Putamen (tissue), 1 donor: ENCODE measurements at places on chromosomes 12 and 14.

GRCh38 chr14:29722831-29723230 lies 204.8 kb downstream of the PRKD1 start:
- no peak for DNase-seq

- DNase-seq = no peak
These were observed 283.5 kb upstream of the RGS6 start for GRCh38 chr14:71648725-71649124.

DNA sequence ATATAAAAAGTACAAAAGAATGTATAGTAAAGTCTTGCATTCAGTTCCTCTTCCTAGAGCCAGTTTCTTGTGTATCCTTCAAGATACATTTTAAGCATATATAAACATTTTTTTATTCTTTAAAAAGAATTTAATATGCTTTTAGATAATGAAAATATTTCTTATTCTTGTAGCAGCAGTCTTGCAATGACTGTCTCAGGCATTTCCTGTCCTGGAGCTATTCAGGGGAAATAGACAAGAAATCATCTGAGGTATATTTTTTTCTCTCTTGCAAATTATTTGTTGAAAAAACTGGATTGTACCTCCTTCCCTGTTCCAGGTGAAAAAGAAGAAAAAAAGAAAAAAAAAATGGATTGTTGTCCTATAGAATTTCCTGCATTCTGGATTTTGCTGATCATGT lies 17.0 kb upstream of the ERBB3 start:
- DNase-seq = no peak

GRCh38 chr12:109919456-109919855 lies 19.4 kb downstream of the TCHP start:
- DNase-seq = no peak

GRCh38 chr12:127272864-127273263 lies 994.1 kb upstream of the TMEM132C start:
- no peak for DNase-seq

- DNase-seq = no peak
These were observed 185.8 kb downstream of the STXBP6 start for GRCh38 chr14:24863968-24864684.

DNA sequence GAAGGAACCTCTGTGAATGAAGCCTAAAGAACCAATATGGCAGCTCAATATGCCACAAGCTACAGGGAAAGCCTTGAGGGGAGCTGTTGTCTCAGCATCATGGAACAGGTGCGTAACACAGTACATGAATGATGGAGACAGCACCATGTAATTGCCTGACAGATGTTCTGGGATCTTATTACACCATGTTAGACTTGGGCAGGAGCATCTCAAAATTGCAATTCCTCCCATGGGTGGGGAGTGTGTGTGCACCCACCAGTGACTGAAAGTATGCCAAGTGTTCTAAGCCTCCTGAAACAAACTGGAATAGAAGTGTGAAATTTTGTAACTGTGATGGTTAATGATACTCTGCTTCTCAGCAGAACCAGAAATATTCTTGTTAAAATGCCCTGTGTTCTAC lies 151.0 kb upstream of the SRRM4 start:
- no peak for DNase-seq
